ENCODE measurements at places on chromosomes 11 and 22.

DNA sequence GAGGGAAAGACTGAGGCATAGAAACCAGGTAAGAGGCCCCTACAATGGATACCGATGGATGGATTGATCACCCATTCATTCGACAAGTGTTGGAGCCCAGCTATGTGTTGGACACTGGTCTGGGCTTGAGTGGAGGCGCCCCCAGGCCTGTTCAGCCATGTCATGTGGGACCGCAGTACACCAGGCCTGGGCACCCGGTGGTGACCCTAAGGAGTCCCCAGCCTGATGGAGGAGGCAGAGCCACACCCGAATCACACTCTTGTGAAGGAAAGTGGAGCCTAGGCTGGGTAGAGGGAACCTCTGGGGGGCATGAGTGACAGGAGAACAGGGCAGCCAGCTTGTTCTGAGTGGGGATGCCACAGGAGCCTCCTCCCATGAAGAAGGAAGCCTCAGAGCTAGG lies 10.2 kb downstream of the CACNA1I start:
- DNase-seq = no peak

DNA sequence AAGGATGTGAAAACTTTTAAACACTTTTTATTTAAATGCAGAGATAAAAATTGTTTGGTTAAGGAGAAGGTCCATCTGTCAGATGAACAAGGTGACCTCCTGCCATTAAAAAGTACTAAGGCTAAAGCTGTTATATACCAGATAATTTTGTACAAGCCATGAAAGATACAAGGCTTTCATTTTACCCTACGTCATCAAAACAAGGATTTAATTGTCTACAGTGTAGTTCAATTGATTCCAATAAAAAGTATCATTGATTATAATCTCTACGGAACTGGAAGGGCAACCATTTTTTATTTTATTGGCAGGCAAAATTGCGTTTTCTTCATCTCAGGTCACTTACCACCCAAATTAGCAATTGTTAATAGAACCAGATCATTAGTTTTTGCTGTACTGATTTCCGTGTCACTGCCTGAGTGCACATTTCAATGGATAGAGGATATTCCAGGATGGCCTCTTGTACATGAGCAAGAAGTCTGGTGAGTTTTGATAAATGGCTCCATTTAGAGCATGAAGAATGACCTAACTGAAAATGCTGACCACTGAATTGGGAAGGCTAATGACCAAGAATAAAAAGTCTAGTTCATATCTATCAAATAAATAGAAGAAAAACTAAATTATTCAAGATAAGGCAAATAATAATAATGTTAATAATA lies 564.9 kb downstream of the JRKL start:
- DNase-seq = no peak

GRCh38 chr11:120185706-120186455 lies 25.0 kb upstream of the OAF start:
- no peak for DNase-seq

DNA sequence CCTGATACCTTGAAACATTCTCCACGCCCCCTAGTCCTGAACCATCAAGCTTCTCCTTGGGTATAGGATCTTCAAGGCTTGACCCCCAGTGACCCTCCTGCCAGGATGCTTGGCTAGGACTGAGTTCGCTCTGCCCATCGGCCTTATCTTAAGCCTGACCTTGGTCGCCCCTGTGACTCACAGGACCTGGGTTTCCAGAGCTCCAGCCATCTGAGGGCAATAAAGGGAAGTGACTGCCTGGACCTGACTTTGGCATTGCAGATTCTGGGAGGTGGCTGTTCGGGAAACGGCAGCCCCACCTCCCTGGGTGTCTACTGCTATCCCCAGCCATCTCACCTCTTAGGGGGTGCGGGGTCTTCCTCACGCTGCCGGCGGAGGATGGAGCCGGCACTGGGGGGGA lies 15.4 kb downstream of the CARD10 start:
- DNase-seq = no peak

DNA sequence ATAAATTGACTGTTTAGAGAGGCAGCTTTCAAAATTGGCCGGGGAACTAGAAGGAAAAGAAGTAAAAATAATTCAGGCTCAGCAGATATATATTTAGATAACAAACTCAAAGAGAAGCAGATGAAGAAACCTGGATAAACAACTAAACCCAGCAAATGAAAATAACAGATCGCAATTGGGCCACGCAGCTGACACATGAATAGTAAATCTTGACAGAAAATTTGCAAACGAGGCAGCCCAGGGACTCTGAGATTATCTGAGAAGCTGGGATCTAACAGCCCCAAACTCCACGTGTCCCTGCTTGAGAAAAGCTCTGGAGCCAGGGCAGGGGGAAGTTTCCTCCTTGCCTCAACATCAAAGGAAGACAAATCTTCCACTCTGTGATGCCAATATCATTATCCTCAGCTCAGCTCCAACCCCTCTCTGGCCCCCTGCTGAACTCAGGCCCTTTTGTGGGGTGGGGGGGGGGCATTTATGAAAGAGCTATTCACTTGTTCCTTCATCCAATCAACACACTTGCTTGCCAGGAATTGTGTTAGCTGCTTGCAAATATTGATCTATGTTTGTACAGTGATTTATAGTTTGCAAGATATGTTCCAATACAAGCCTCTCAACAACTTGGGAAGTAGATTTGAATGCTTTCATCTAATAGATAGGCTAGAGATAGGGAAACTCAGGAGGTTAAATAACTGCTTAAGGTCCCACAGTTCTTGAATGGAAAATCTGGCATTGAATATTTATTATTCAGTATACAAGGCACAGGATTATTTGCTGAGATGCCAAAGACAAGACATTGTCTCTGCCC lies 72.5 kb upstream of the C11orf87 start:
- DNase-seq = no peak

DNA sequence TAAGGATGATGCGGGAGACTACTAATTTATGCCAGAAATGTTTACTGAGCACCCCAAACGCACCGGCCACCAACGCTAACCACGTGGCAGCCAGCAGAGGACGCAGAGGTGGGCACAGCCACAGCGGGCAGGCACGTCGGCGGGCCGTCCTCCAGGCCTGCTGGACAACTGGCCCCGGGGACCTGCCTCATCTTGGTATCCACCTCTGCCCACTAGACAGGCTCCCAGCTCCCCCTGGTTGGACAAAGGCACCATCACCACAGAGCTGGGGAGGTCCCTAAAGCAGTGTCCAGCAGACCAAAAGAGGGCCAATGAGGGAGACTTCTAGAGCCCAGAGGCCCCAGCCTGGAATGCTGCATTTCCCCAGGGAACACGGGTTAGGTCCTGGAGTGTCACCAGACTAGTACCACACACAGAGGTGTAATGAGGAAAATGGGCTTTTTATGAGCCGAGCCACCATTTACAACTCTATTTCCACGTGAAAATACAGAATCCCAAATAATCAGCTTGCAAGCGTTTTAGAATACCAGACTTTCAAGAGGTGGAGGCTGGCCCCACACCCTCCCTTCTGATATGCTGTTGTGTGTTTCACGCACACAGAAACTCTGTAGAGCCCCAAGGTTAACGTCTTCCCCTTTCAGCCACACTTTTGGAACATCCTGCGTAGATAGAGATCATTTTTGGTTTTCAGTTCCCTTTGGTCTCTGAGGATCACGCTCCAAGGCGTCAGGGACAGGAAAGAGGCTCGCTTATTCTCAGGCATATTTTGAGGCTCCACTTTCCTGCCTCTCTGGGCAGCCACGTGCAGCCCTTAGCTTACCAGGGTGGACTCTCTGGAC lies 23.7 kb upstream of the BID start:
- no peak for DNase-seq

GRCh38 chr11:101470419-101470818 lies 113.4 kb downstream of the TRPC6 start:
- DNase-seq = no peak

- DNase-seq = no peak
Measured at GRCh38 chr11:62479631-62480201, 60.9 kb downstream of the SCGB1A1 start.

GRCh38 chr11:3802011-3802790 lies 4.8 kb upstream of the NUP98 start:
- DNase-seq = no peak

- DNase-seq = no peak
Measured at GRCh38 chr11:128492461-128492860, 94.9 kb downstream of the ETS1 start.

DNA sequence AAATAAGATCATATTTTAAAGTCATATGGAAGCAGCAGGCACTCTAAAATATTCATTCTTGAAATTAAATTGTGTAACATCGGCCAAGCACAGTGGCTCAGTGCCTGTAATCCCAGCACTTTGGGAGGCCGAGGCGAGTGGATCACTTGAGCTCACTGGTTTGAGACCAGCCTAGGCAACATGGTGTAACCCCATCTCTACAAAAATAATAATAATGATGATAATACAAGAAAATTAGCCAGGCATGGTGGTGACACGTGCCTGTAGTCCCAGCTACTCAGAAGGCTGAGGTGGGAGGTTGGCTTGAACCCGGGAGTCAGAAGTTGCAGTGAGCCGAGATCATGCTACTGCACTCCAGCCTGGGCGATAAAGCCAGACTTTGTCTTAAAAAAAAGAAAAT lies 77.4 kb downstream of the TRIM29 start:
- no peak for DNase-seq

DNA sequence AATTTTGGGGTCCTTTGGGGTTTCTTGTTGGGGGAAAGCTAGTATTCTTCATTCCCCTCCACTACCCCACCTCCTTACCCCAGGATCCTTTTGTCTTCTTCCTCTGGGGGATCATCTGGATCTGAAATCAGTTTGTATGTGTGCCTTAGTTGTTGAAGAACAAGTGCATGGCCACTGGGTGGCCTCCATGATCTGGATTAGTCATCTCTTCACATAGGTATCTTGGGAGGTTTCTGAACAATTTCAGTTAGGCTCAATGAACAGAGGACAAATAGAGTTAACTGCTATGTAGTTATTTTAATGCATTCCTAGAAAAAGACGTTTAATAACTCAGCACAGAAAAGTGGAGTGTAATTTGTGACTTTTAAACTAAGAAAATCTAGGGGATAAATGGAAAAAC lies 7.1 kb upstream of the VWA5A start:
- DNase-seq = no peak

DNA sequence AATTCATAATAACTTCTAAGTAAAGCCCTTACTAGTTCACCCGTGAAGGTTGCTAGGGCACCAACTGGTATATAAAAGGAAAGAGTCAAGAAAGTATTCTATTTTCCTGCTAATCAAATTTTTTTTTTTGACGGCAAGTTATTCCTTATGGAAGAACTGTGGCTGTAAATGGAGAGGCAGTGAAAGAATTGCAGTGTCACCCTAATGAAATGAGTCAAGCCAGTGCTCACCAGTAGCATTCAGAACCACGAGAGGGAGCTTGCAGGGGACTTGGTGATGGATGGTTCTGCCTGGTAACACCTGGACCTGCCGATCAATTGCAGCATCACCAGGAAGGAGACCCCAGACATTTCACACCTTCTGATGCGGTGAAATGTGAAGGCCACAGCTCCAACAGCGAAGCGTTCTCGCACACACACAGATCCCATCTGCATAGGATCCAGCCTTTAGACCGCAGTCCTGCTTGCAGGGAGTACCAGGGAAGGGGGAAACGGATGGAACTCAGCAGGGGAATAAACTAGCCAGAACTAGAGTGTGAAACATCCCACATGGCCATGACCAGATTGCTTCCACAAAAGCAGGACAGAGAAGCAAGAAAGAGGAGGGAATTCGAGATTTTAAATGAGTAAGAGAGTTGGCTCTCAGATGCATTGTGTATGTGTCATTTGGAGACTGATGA lies 326.2 kb downstream of the TBC1D22A start:
- no peak for DNase-seq

Data from activated gamma-delta T cell treated with Interleukin-2 at 50 U/mL for 16 hours (primary cell).